ENCODE measurements at places on chromosomes 6 and 20.
A peak's percentile ranks its signal among the peaks of the same experiment; 100 is the strongest.

DNA sequence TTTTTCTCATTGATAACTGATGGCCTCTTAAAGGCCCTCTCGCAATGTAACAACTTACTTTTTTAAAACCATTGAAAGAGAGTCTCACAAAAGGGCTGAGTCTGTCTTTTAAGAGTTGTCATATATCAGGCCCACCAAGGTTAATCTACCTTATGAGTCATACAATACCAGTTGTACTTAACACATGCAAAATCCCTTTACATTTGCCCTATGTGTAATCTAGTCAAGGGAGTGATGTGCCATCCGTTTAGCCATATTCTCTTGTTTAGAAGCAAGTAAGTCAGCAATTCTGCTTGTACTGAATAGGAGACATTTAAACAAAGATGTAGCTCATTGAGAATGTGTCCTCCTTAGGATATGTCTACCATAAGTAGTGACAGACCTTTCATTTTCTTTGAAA lies 143.7 kb downstream of the TENT5A start:
- H3K4me1 ChIP-seq = no peaks in the 10 kb centered on the region
- H3K27me3 ChIP-seq = no peaks in the 10 kb centered on the region
- no peak overlapping the region for H3K27ac ChIP-seq
- DNase-seq = no peak
- H3K4me3 ChIP-seq = no peak overlapping the region

- H3K4me1 ChIP-seq = peaks cover 7% of the 10 kb centered on the region
- H3K27ac ChIP-seq = peak overlapping the region; percentile 39
- H3K4me3 ChIP-seq = no peak overlapping the region
- no peak for DNase-seq
- H3K36me3 ChIP-seq = no peaks in the 10 kb centered on the region
Observed at GRCh38 chr20:37534401-37535157, 6.9 kb upstream of the BLCAP start.

DNA sequence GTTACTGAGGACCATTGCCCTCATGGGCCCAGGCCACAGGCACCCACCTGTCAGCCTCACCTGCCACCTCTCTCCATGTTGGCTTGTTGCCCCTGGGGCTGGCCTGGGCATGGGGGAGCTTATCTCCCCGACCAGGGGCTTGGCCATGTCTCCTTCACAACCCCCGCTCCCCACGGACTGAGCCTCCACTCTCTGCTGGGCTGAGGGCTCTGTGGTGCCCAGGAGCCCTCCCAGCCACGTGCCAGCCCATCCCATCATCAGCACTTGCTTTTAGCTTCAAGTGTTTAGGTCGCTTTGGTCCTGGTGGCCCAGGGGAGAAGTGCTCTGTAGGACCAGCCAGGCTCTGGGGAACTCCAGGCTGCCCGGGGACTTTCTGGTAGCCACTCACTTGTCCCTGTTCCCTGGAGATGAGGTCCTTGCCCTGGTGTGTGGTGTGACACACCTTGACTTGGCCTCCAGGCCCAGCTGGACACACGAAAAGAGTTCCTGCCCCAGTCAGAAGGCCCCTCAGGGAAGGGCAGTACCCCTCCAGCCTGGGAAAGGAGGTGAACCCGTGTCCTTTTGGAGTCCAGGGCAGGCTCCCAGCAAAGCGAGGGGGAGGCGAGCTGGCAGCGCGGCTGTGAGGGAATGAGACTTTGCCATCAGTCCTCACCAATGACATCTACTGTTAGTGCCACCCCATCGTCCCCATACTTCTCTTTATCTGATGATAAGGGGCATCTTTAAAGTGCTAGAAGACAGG lies 352.6 kb downstream of the ZFAND3 start:
- DNase-seq = no peak
- H3K27ac ChIP-seq = no peak overlapping the region
- no peaks in the 10 kb centered on the region for H3K36me3 ChIP-seq
- no peak overlapping the region for H3K4me3 ChIP-seq
- peaks cover 15% of the 10 kb centered on the region for H3K4me1 ChIP-seq

- H3K4me1 ChIP-seq = peaks cover 22% of the 10 kb centered on the region
- no peaks in the 10 kb centered on the region for H3K36me3 ChIP-seq
- H3K4me3 ChIP-seq = no peak overlapping the region
- no peak overlapping the region for H3K27ac ChIP-seq
Observed at GRCh38 chr6:139642346-139642745, 267.9 kb upstream of the CITED2 start.

- H3K4me3 ChIP-seq = no peak overlapping the region
- peak overlapping the region; percentile 53 for H3K27ac ChIP-seq
- peaks cover 94% of the 10 kb centered on the region for H3K36me3 ChIP-seq
- H3K27me3 ChIP-seq = no peaks in the 10 kb centered on the region
- peaks cover 77% of the 10 kb centered on the region for H3K4me1 ChIP-seq
Observed at GRCh38 chr6:36605560-36606391, 11.6 kb downstream of the SRSF3 start.

- H3K4me3 ChIP-seq = no peak overlapping the region
- H3K4me1 ChIP-seq = no peaks in the 10 kb centered on the region
- H3K36me3 ChIP-seq = no peaks in the 10 kb centered on the region
- no peak for DNase-seq
- no peak overlapping the region for H3K27ac ChIP-seq
- H3K27me3 ChIP-seq = no peaks in the 10 kb centered on the region
Observed at GRCh38 chr6:34370361-34370760, 22.1 kb downstream of the NUDT3 start.

- DNase-seq = no peak
- no peak overlapping the region for H3K27ac ChIP-seq
Observed at GRCh38 chr6:129393654-129394053, 316.3 kb downstream of the ARHGAP18 start.

- H3K4me3 ChIP-seq = no peak overlapping the region
- peaks cover 21% of the 10 kb centered on the region for H3K27me3 ChIP-seq
- no peak for DNase-seq
- no peaks in the 10 kb centered on the region for H3K36me3 ChIP-seq
- H3K4me1 ChIP-seq = no peaks in the 10 kb centered on the region
Observed at GRCh38 chr6:167708501-167709094, 118.1 kb upstream of the AFDN start.

GRCh38 chr6:29071831-29072723 lies 15.0 kb downstream of the OR2B3 start:
- H3K27me3 ChIP-seq = no peaks in the 10 kb centered on the region
- H3K36me3 ChIP-seq = no peaks in the 10 kb centered on the region
- no peaks in the 10 kb centered on the region for H3K4me1 ChIP-seq
- H3K27ac ChIP-seq = no peak overlapping the region
- H3K4me3 ChIP-seq = no peak overlapping the region

- H3K27ac ChIP-seq = no peak overlapping the region
- no peaks in the 10 kb centered on the region for H3K27me3 ChIP-seq
- DNase-seq = no peak
- H3K36me3 ChIP-seq = no peaks in the 10 kb centered on the region
Observed at GRCh38 chr6:142518126-142518525, 216.3 kb downstream of the ADGRG6 start.

- no peak overlapping the region for H3K4me3 ChIP-seq
- no peaks in the 10 kb centered on the region for H3K27me3 ChIP-seq
- no peaks in the 10 kb centered on the region for H3K4me1 ChIP-seq
- no peak overlapping the region for H3K27ac ChIP-seq
- no peaks in the 10 kb centered on the region for H3K36me3 ChIP-seq
Observed at GRCh38 chr6:144052488-144052887, 42.9 kb downstream of the SF3B5 start.

GRCh38 chr6:34610819-34611477 lies 54.8 kb upstream of the SPDEF start:
- peaks cover 24% of the 10 kb centered on the region for H3K4me1 ChIP-seq
- no peak overlapping the region for H3K4me3 ChIP-seq
- H3K36me3 ChIP-seq = peaks cover 5% of the 10 kb centered on the region
- H3K27me3 ChIP-seq = no peaks in the 10 kb centered on the region
- H3K27ac ChIP-seq = peak overlapping the region; percentile 14
